ENCODE measurements at places on chromosomes 5 and 9. TPM values are rescaled to one million over a fixed set of nuclear protein-coding genes. Genes with fewer than 3 reads are reported as not detected.
A peak's percentile ranks its signal among the peaks of the same experiment; 100 is the strongest.

Gene IFNK
- total RNA-seq = not detected

- DNase-seq = no peak
These were observed 67.9 kb downstream of the XRCC4 start for GRCh38 chr5:83145241-83145640.

GRCh38 chr5:140253985-140254384 lies 48.9 kb downstream of the PFDN1 start:
- DNase-seq = no peak

DNA sequence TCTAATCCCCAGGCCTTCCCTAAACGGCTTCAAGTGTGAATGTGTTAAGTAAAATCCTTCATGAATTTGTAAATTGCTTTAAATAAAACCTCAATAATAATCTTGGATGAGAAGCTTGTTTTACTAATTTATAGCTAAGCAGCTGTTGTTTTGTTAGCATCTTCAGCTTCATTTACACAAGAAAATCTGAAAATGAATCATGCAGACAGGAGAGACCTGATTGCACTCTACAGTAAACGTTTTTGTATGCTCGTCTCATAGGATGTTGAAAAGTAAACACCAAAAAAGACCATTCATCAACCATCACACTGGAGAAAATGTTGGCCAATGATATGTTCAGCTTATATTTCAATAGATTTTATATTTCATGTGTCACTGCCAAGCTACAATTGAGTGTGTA lies 40.4 kb upstream of the MAP3K1 start:
- no peak for DNase-seq

GRCh38 chr5:77210091-77210963 lies at the start of gene PDE8B:
PDE8B (plus strand) TSS chr5:77210680; CDS start chr5:77210926, 246 bp downstream.
- DNase-seq = peak; percentile 47

DNA sequence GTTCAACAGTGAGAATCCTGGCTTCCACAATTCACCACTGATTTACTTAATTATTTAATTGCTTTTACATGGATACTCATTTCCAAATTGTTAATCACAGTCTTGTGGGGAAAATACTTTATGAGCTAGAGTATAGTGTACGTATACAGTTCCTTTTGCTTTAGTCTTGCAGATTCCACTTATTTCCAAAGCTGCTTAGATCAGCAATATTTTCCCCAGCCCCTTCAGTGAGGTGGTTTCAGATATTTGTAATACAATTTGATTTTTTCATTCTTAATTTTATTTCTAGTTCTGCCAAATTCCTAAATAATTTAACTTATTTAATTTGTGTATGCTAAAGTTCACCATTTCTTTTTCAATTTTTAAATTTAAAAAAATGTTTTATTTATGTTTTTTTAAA lies 40.3 kb upstream of the GABRA6 start:
- DNase-seq = no peak

Gene PCSK5
- 3.4 TPM for total RNA-seq

All from Right ventricle myocardium superior (tissue), 1 donor.